ENCODE measurements at places on chromosomes 11 and 22.

GRCh38 chr11:47156333-47156732 lies 20.3 kb downstream of the ARFGAP2 start:
- DNase-seq, result no peak

- no peak for DNase-seq
Measured at GRCh38 chr22:25845985-25846745, 104.2 kb downstream of the MYO18B start.

- no peak for DNase-seq
Measured at GRCh38 chr11:130178441-130179339, 19.1 kb downstream of the ST14 start.

DNA sequence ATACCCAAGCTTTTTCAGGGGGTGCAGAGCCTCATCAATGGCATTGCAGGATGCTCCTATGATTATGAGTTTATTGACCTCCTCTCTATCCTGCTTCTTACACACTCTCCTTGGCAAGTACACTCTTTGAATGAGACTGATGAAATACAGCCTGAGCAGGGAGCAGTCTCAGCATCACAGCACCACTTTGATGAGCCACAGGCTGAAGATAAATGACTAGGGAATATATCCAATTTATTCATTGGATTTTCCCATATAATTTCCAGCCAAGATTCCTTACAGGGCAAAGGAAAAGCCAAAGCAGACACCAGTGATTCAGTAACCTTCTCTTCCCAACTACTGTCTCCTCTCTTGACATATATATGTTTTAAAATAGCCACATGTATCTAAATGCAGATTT lies 79.2 kb downstream of the CASP12 start:
- no peak for DNase-seq

DNA sequence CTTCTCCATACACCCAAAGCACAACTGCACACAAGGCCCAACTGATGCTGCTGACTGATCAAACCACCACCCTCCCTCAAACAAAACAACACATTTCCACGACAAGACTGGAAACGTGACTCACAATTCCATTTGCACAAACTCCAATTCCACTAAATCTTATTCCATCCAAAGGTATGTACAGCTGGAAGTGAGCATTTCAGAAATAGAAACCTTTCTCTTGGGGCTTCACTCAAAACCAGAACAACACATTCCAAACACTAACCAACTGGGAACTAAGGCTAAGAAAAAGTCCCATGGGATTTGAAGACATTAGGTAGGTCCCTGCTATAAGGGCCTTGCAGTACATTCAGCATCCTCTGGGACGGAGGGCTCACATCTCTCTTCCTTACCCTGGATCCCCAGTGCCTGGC lies 19.6 kb downstream of the MORC2 start:
- DNase-seq, result no peak

DNA sequence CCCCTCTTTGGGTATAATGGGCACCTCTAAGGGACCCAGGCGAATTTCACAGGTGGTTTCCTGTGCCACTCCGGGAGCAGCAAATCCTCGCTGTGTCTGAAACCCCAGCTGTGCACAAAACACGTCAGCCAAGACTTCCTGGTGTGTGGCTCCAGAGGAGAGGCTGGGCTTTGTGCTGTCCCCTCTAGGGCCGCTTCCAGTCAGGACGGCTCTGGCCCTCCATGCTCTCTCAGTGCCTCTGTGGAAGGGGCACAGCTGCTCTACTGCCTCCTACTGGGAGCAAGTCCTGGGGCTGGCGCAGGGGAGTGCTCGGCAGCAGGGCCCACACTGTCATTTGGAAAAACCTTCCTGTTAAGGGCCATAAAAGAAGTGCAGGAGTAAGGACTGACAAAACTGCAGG lies 23.7 kb upstream of the ARFGAP3 start:
- DNase-seq, result no peak

DNA sequence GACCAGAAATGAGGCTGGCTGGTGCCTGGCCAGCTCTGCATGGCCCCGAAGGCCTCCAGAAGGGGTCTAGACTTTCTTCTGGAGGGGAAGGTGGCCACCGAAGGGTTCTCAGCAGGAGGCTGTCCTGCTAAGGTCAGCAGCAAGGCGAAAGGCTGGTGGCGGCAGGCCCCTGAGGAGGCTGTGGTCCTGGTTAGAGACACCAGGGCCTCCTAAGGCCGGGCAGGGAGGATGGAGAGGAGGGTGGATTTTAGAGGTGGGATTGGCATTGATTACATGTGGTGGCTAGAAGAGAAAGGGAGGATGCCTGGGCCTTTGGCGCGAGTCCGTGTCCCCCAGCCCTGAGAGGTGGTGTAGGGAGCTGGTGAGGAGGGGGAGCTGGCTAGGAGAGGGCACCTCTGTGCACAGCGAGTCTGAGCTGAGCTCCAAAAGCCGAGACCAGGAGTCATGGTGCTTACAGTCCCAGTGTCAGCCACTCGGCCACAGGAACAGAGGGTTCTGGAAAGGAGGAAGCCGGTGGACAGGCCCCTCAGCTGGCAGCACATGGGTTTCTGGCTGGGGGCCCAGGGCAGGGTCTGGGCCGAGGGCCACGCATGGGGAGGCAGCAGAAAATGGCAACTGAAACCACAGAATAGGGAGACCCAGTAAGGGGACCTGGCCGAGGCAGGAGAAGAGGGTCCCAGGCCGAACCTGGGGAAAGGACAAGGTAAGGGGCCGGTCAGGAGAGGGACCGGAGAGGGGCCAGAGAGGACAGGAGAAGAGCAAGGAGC lies 2.5 kb downstream of the FERMT3 start:
- no peak for DNase-seq

DNA sequence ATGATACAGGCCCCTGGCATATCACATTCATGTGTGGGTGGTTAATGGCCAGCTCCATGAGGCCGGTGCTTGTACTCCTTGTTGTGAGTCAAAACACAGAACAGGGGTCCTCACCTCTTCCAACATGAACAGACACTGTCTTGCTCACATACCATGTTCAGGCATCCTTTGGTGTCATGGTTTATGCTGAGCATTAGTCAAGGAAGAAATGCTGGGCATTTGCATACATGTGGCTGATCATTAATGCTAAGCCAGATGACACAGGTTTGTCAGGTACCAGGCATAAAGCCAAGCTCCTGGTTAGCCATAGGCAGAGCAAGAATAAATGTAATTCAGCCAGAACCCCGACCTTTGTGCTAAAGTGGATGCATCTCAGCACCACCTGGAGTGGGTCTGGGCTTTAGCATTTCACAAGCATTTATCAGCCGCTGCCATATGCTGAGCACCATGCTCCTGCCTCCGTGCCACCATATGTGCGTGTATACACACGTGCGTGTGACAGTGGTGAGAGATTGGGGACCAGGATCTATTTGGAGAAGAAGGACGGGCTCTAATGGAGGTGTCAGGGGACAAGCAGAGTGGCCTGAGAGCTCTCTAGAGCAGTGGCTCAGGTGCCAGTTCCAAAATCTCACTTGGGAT lies 55.0 kb downstream of the MICAL2 start:
- no peak for DNase-seq

DNA sequence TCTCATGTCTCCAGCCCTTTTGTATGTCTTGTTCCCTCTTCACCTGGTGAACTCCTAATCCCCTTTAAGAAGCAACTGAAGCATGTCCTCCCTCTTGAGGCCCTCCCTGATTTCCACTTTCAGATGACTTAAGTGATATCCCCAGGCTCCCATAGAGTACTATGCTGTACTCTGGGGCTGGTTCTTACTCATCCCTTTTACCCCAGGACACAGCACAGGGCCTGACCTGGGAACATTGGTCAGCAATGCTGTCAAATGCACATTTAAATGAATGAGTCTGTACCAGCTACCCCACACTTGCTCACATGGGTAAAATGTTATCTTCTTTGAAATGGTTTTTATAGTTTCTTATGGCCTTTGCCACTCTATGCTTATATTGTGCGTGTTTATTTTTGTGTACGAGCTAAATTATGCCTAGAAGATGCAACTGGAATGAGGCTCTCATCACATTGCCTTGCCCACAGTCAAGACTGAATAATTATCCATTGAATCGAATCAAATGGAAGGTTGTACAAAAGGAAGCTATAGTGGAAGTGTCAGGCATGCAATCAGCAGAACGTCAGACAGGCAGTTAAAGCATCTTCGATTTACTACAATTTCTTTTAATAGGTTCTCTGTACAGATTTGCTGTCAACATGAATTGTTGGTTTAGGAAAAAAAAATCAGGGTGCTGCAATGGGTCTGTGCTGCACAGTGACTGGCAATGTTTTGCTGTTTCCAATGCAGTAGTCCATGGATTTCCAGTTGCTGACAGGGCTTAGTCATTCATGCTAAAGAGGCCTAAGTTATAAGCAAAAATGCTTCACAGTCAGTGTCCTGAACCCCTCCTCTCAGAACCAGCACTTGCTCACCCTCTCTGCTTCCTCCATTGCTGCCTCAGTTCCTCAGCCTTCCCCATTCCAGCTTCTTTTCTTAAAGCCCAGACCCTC lies 79.5 kb downstream of the PARVA start:
- DNase-seq, result no peak

- no peak for DNase-seq
Measured at GRCh38 chr11:78370406-78371172, 47.0 kb downstream of the GAB2 start.

GRCh38 chr11:48029681-48030290 lies 49.4 kb downstream of the PTPRJ start:
- DNase-seq, result no peak

DNA sequence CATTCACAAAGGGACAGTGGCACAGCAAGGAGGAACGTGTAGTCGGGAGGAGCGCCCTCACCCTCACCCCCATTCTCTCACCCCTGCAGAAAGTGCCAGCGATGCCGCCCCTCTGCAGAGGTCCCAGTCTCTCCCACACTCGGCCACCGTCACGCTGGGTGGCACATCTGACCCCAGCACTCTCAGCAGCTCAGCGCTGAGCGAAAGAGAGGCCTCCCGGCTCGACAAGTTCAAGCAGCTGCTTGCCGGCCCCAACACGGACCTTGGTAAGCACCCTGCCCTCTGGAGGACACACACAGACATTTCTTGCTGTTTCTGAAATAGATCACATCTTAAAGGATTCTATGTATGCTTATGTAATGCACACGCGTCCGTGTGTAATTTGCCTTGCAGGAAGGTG lies 34.9 kb downstream of the TBC1D22A start:
- no peak for DNase-seq

DNA sequence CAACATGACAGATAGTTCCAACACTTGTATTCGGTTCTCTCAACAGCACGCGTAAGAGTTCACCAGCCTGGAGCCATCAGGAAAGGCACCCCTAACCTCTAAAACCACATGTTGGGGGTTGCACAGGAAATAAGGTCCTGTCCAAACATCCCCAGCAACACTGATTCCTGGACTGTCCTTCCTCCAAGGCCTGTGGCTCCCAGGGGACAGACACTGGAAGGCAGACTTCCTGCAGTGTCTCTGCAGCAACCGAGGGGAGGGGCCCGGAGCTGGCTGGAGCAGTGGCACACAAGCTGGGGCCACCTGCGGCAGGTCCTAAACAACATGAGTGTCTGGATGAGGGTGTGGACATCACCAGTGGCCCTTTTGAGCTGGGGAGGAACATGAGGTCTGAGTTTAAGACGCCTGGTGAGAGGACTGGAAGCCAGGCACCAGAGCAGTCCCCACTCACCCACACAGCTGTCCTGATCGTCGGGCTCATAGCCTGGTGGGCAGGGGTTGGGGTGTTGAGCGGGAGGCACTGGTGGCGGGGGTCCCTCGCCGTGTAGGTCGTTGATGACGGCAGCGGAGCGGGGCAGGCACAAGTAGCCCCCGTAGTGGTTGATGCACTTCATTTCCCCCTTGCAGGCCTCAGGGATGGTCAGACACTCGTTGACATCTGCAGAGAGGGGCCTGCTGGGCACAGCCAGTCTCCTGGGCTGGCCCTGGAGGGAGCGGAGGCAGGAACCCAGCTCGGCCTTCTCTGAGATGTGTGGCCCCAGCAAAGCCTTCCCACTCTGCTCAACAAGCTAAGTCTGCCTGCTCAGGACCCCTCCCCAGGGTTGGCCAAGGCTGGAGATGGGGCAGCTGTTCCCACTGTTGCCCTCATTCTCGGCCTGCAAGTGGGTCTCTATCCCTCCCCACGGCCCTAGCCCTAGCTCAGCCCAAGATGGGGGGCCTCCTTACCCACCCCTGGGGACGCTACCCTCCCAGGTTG lies 1.6 kb downstream of the EFEMP2 start:
- DNase-seq, result no peak

DNA sequence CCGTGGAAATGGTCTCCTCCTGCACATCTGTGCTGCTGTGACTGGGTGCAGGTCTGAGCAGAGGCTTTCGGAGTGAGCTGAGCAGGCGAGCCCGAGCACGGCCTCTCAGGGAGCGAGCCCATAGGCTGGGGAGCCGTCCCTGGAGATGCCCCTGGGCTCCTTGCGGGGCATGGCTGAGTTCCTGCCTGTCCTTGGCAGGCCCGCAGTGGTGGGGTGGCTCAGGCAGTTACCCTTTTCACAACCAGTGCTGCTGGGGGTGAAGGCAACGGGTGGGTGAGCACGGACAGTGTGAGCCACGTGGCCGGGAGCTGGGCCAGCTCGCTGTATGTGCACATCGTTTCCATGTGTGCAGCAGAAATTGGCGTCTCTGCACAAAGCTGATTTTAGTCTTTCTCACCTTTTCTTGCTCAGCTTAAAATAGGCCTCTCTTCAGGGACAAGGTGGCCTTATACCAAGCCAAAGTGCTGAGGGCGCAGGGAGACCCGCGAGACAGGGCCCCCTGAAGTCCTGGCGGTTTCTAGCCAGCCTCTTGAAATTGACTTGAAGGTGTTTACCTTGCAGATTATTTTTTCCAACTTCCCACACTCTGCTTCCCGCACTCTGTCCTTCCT lies at the start of gene TP53AIP1:
TP53AIP1 (minus strand) TSS at position 55 of the 611 bp plus-strand sequence. CDS start 5,053 bp downstream, outside the sequence.
- DNase-seq, result no peak

GRCh38 chr22:25569361-25569760 lies 4.9 kb downstream of the GRK3 start:
- DNase-seq, result no peak

- no peak for DNase-seq
Measured at GRCh38 chr11:64429970-64430369, 71.0 kb downstream of the RPS6KA4 start.

GRCh38 chr11:94768602-94769541 lies 716 bp downstream of the AMOTL1 start:
- DNase-seq, result no peak

DNA sequence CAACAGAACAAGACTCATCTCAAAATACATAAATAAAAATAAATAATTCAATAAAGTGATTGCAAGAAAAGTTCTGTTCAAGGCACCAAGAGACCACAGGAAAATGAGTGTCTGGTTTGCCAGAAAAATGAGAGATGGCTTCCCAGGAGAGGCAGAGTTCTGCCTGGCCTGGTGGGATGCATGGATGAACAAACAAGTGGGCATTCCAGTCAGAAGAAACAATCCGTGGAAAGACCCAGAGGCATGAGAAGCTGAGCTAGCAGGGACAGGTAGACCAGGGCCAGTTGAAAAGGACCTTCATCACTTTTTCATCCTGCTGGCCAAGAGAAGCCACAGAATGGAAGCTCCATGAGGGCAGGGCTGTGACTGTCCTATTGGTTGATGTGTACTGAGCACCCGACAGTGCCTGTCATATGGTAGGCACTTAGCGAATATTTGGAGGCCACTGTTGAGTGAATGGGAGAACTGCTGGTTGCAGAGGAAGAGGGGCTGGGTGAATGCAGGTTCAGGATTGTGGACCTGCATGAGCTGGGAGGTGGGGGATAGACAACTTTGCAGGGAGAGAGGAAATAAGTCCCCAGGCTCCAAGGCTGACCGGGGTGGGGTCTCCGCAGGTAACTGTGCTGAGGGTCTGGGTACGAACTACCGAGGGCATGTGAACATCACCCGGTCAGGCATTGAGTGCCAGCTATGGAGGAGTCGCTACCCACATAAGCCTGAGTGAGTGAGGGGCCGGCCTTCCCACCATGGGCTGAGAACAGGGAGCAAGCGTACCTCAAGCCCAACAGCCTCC lies 3.7 kb downstream of the F2 start:
- DNase-seq, result no peak

All from SW 1271 (cell line).